ENCODE measurements at places on chromosomes 7 and 10.

DNA sequence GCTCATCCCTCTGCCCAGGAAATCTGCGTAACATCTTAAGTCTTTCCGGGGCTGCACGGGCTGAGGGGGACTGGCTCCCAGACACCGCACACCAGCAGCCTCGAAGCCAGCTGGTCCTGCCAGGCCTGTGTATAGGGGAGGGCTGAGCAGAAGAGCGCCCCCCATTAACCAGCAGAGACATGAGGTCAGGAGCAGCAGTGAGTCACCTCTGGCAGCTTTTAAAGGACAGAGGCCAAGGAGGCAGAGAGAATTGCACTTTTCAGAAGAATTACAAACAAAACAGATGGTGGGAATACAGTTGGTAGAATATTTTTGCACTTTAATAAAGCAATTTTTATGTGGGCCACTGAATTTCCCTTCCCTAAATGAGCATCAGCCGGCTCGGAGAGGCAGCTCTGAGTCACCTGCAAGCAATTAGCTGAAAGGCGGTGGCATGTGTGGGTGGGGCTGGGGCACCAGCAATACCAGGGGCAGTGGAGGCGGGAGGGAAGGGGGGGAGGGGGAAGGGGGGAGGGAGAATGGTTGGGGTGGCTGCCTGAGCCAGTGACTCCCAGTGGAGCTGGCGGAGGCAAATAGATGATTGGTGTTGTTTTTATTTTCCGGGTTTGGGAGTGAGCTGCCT lies 39.1 kb downstream of the GOLGA7B start:
- DNase-seq, result peak; percentile 79

- no peak for DNase-seq
These were observed 250.9 kb downstream of the CHCHD3 start for GRCh38 chr7:132830941-132831340.

GRCh38 chr10:124402273-124402672 lies 16.4 kb downstream of the OAT start:
- no peak for DNase-seq

DNA sequence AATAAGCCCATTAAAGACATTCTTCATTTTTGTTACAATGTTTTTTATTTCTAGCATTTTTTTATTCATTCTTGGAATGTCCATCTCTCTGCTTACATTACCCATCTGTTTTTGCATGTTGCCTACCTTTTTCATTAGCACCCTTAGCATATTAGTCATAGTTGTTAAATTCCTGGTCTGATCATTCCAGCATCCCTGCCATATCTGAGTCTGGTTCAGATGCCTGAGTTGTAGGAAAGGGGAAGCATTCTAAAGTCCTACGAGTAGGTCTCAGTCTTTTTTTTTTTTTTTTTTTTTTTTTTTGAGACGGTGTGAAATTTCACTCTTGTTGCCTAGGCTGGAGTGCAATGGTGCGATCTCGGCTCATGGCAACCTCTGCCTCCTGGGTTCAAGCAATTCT lies 19.7 kb upstream of the NRF1 start:
- DNase-seq, result no peak

GRCh38 chr7:20998309-20998708 lies 211.6 kb upstream of the SP8 start:
- peak; percentile 90 for DNase-seq

- DNase-seq, result peak; percentile 45
These were observed 841.1 kb upstream of the SORCS1 start for GRCh38 chr10:108005627-108006026.

DNA sequence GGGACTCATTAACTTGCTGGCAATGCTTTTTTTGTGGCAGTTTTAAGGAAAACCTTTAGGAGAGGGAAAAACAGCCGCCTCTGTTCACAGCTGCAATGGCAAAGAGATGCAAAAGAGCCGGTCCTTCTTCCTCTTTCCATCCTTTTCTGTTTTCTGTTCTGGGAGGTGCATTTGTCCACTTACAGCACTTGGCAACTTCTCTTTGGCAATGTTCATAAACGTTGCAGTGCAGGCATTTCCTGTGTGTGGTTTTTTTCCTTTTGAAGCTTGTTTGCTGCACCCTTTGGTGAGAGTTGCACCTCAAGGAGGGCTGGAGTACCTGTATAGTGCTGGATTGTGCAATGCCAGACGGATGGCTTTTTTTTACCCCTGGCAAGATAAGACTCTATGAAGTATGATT lies 53.9 kb upstream of the HABP2 start:
- DNase-seq, result peak; percentile 85

DNA sequence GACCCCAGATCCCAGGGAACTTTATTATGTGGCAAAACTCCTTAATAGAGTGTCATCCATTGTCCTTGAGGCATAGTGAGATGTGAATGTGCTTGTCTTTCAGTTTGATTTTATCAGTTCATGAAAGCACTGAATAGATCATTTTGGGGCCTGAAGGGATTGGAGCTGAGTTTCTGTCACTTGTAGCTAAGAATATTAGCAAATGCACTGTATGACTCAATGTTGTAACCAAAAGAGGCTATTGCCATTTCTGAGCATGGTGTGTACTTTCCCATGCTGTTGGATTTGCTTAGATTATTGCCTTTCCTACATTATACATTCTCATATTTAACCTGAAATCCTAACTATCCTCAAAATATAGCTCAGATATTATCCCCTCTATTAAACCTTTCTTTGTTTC lies 130.4 kb downstream of the PRKG1 start:
- DNase-seq, result no peak

- DNase-seq, result no peak
These were observed 86.9 kb downstream of the UBE2H start for GRCh38 chr7:129865925-129866201.

GRCh38 chr10:72331575-72332422 lies 22.9 kb downstream of the DNAJB12 start:
- DNase-seq, result peak; percentile 92

- no peak for DNase-seq
These were observed 103.0 kb downstream of the LRRC18 start for GRCh38 chr10:48836605-48837004.

- no peak for DNase-seq
These were observed 69.8 kb upstream of the INSIG1 start for GRCh38 chr7:155227788-155228458.

GRCh38 chr7:47758546-47758945 lies 176.6 kb upstream of the TNS3 start:
- DNase-seq, result no peak

GRCh38 chr7:149245244-149245643 lies 5.8 kb downstream of the ZNF212 start:
- no peak for DNase-seq

GRCh38 chr7:77209479-77210139 lies 10.0 kb upstream of the FGL2 start:
- no peak for DNase-seq

DNA sequence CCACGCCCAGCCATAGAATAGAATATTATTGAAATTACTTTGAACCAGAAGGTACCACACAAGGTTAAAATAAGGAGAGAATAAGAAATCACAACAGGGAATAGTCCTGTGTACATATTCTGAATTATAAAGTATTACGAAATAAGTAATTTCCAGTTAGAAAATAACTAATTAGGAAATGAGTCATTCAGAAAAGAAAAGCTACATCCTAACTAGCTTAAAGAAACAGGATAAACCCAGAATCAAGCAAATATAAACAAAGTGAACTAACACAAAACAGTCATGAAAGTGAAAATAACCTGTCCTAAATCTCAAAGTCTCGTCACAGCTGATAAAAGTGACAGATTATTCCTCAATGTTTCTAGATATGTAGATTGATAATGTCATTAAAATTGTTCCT lies 74.8 kb upstream of the NEBL start:
- DNase-seq, result peak; percentile 17

GRCh38 chr7:2721842-2722241 lies 33.8 kb downstream of the AMZ1 start:
- no peak for DNase-seq

DNA sequence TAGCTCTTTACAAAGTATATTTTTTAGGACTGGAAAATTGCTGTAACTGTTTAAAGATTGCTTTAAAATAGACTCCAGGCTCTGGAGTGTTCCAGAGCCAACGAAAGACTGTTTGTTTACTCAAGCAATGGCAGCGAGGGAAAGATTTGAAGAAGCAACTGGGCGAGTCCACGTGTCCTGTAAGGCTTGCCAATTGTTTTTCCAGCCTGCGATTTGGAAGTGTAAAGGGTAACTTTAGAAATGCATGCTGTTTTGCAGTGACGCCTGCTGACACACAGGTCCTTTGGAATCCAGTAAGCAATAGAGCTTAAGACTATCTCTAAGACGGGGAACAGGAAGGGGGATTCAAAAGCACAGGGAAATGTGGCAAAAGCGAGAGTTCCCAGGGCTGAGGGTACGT lies 55.8 kb downstream of the TACC2 start:
- DNase-seq, result no peak

DNA sequence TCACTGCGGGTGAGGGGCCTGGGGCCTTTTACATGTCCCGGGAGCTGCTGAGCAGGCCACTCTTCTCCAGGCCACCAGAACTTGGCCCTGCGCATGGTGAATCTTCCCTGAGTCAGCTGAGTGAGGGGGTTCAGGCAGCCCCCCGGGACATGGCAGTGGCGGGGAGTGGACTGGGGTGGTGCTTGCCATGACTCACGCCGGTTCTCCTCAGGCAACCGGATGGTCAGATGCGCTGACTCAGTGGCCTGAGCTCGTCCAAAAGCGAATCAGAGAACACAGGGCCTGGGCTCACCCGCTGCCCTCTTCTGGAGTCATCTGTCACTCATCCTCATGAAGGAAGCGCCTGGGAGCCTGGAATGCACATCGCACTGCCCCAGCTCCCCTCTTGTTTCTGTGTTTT lies 33.5 kb downstream of the HTRA1 start:
- peak; percentile 93 for DNase-seq

GRCh38 chr7:15621468-15621867 lies 59.7 kb upstream of the AGMO start:
- DNase-seq, result peak; percentile 52

- no peak for DNase-seq
These were observed 240.1 kb downstream of the POU6F2 start for GRCh38 chr7:39217783-39218182.

- DNase-seq, result no peak
These were observed 120.5 kb downstream of the CNNM2 start for GRCh38 chr10:103038570-103038969.

- DNase-seq, result no peak
These were observed 52.0 kb downstream of the NSUN6 start for GRCh38 chr10:18599392-18599791.

- peak; percentile 86 for DNase-seq
These were observed at the start of gene STEAP4 for GRCh38 chr7:88306590-88307048. Gene STEAP4, minus strand, starts transcription at chr7:88306894. Its CDS starts 22,625 bp downstream, at chr7:88284269.

DNA sequence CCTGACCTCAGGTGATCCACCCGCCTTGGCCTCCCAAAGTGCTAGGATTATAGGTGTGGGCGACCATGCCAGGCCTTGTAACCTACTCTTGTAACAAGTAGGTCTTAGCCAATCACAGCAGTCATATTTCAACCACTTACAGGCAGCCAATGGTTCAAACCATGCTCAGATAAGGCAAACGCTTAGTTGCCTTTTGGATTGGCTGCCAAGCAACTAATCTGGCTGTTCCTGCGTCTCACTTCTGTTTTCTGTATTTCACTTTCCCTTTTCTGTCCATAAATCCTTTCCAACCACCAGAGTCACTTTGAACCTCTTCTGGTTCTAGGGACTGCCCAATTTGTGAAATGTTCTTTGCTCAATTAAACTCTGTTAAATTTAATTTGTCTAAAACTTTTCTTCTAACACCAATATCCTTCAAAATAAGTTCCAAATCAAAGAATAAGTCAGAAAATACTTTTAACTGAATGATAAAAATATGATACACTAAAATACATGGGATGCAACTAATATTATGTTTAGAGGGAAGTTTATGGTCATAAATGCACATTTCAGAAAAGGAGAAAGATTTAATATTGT lies 19.1 kb upstream of the PRF1 start:
- DNase-seq, result no peak

DNA sequence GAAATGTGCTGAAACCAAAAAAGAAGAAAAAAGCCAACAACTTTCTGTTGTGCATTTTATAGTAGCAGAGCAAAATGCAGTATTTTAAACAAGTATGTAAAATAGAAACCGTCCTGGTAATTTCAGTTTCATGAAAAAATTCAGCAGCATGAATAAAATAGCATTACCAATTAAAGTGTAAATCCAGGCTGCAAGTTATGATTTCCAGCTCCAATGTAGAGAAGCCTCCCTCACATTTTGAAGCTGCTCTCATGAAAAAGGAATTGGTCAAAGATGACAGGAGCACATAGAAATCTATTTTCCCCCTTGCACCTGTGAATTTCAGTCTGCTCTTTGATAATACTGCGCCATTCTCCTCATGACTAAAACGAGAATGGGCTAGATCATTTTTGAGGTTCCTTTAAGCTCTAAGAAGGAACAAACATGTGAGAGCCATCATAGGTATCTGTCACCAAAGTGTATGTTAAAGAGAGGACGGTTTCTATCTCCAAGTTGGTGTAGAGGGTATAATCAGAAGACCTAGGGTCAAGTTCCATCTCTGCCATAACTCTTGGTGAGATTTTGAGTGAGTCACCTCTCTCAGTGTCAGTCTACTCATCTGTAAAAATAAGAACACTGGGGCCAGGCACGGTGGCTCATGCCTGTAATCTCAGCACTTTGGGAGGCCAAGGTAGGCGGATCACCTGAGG lies 107.5 kb downstream of the MTPAP start:
- no peak for DNase-seq
